ENCODE measurements at places on chromosomes 4 and X.

- no peak for DNase-seq
Measured at GRCh38 chrX:8906299-8906938, 105.2 kb upstream of the FAM9A start.

- DNase-seq: no peak
Measured at GRCh38 chr4:106048250-106048971, 153.1 kb downstream of the NPNT start.

- DNase-seq: no peak
Measured at GRCh38 chr4:33226133-33226532, 2506.0 kb downstream of the PCDH7 start.

DNA sequence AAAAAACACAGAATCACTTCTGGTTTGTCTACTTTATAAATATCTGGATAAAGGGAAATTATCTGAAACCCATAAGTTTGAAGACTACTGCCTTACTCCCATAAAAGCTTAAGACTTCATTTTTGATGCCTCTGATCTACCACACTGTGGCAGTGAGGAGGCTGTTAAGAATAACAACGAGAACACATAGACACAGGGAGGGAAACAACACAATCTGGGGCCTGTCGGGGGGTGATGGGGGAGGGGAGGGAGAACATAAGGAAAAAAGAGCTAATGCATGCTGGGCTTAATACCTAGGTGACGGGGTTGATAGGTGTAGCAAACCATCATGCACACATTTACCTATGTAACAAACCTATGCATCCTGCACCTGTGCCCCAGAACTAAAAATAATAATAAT lies 573.7 kb downstream of the GBA3 start:
- no peak for DNase-seq

DNA sequence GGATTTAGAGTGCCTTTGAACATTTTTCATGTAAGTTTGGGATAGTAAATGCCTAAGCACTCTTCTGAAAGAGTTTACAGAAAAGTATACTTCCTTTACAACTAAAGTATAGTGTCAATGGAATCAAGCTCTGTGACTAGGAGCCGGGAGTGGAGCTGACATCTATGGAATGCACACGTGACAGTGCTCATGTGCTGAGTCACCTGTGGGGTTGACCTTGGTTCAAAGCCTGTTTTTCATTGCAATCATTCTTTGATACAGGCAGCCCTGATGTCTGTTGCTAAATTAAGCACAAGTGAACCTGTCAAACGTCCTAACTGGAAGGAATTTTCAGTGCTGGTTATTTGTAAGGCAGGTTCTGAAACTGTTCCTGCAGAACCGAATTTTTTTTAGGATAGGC lies 82.5 kb downstream of the GPAT3 start:
- DNase-seq: no peak

- no peak for DNase-seq
Measured at GRCh38 chrX:68842781-68843581, 14.2 kb downstream of the EFNB1 start.

DNA sequence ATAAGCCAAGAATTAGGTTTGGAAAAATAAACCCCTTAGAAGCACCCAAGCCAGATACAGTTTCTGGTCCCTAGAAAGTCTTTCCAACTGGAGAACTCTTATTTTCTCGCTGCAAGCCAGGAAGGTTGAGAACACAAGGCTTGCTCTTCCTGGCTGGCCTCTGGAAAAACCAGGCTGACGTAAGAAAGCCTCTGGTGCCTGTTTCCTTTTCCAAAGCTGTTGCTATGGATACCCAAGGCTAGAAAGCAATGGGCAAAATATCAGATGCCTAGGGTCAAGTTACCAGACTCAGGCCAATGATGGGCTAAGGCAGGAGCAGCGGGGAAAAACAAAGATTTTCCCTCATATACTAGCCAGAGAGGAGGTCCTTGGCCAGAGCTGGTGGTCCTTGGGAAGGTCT lies 281.6 kb downstream of the KLHL13 start:
- no peak for DNase-seq

GRCh38 chr4:48739560-48740019 lies 40.5 kb downstream of the FRYL start:
- DNase-seq: no peak

DNA sequence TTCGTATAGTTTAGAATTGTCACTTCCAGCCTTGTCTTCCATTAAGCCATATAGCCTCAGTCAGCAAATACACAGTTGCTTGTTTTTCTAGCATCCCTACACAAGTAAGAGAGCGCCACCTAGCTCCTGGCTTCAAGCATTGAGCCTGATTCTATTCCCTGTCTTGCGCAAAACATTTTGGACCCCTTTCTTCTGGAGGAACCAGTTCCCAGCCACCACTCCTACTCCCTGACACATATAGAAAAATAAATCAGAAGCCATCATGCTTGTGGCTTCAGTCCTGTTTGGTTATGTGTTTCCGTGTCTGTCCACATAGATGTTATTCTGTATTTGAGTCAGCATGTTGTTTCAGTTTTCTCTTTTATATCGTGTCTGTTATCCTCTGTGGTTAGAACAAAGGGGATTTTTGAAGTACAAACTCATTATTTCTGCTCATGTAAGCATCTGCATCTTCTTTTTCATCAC lies 59.9 kb downstream of the GK start:
- no peak for DNase-seq

- DNase-seq: no peak
Measured at GRCh38 chrX:108285918-108286317, 152.3 kb downstream of the COL4A6 start.
